NCI-H187 (cell line): ENCODE measurements at places on chromosomes 3 and 15.

DNA sequence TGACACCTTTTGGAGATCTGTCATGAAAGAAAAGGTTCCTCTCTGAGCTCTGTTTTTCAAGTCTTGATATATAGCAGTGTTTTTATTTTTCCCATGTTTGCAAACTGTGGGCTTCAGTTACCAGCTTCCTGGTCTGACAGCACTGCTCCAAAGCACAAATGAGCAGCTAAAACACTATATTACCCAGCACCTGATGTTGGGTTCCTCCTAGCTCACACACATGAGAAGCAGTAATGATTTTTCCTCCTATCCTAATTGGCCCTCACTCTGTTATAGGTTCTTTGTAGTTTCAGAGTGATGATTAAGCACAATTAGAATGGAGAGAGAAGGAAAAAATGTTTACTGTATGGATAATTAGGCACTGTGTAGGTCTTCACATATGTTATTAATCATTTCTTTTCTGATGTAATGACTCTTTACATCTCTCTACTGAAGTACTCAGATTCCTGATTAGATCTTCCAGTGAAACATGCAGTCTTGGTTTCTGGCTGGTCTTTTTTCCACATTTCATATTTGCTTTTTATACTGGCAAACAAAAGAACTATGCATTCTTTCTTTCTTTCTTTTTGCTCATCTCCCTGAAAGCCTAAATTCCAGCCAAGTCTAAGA, 939.7 kb downstream of the NSUN3 start:
- no peak for DNase-seq

- DNase-seq, result no peak
Observed at GRCh38 chr15:60569596-60569995, 90.7 kb upstream of the ICE2 start.

GRCh38 chr3:3194861-3195260, 15.4 kb upstream of the CRBN start:
- no peak for DNase-seq

DNA sequence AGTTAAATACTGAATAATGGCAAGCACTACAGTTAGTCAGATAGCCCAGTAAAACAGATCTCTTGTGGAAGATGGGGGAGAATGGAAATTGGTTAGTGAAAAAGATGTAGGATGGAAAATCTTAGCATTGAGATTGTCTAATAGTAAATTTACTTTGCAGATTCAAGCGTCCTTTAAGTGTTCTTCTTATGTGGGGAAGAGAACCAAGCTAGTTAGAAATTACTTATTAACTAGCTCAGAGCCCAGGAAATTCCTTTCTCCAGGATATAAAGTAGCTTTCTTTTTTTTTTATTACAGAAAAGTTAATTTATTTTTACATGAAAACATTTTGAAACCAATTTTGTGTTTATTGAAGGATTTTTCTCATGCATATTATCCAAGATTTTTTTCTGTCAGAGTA, 36.7 kb downstream of the TIPARP start:
- no peak for DNase-seq

GRCh38 chr3:23795096-23795495, 10.7 kb upstream of the UBE2E1 start:
- no peak for DNase-seq

DNA sequence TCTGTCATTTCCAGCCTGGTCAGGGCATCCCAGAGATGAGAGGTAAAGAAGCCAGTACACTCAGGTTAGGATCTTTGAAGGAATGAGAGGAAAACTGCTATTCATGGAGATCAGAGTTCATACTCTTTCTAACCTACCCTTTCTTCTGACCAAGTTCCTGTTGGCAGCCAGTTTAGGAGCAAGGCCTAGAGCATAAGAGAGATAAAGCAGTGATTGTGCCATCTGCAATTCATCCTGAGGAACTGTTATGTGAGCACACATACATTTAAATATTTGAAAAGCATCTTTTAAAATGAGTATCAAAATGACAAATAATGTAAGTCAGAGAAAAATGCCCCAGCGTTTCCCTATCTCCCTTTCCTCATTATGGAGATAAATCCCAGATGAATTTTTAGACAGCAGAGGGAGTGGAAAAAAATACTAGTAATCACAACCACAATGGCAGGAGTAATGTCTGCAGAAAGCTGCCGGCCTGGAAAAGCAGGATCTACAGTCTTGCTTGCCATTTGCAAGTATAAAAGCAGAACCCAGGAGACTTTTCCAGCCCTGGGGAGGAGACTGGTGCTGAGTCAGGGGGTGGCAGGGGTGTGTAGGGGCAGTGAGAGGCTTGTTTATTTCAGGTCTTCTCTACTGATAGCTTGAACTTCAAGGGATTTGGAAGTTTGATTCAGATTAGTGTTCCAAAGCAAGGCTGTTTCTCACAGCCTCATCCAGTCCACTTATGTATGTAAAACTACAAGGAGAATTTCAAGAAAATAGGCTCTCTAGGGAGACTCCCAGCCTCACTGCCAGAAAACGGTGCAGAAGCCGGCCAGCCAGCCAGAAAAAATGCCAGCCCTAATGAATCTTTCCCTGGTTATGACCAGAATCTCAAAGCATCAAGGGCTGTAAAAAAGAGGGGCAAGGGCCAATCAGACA, 1052.4 kb downstream of the TUSC7 start:
- DNase-seq, result no peak

DNA sequence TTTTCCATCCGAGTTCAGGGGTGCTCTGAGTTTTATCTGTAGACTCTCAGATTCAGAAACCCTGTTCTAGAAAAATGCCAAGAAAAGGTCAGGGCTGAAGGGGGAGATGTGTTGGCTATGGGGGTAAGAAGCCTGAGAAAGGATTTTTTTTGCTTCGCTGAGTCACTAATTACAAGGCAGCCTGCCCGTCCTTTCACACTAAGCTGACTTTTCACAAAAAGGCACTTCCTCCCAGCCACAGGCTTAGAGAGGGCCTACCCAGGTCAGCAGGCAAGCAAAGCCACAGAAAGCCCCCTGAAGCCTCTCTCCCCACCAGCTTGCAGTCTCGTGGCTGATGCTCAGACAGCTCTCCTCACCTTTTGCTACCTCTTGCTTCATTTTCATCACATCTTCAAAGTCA, 192.6 kb upstream of the PRICKLE2 start:
- DNase-seq, result no peak

- DNase-seq, result no peak
Observed at GRCh38 chr15:75680007-75680789, 32.5 kb downstream of the CSPG4 start.

DNA sequence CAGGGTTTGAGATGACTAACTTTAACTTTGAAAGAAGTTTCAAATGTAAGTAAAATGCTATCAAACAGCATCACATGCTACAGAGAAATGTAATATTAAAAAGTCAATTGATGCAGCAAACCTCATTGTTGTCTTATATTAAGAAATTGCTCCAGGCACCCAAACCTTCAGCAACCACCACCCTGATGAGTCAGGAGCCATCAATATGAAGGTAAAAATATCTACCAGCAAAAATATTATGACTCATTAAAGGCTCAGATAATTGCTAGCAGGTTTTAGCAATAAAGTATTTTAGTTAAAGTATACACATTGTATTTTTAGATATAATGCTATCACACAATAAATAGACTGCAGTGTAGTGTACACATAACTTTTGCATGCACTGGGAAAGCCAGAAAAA, 746.3 kb downstream of the ZPLD1 start:
- DNase-seq, result no peak

DNA sequence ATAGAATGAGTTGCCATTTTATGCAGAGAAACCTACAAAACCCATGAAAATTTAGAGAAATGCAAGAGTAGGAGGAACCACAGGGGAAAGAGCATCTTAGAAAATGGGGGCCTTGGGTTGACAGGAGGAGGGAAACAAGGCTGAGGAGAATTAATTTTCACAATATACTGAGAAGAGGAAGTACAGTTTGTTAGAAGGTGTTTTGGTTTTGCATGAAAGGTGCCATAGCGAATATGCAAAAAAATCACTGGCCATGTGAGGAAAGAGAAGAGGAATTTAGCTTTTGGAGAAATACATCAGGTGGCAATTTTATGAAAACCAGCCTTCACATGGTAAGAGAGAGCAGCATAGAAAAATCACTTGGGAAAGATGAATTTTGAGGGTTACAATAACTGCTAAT, 413.9 kb upstream of the C2CD4B start:
- no peak for DNase-seq

- no peak for DNase-seq
Observed at GRCh38 chr15:42704492-42704926, 32.4 kb downstream of the CDAN1 start.

DNA sequence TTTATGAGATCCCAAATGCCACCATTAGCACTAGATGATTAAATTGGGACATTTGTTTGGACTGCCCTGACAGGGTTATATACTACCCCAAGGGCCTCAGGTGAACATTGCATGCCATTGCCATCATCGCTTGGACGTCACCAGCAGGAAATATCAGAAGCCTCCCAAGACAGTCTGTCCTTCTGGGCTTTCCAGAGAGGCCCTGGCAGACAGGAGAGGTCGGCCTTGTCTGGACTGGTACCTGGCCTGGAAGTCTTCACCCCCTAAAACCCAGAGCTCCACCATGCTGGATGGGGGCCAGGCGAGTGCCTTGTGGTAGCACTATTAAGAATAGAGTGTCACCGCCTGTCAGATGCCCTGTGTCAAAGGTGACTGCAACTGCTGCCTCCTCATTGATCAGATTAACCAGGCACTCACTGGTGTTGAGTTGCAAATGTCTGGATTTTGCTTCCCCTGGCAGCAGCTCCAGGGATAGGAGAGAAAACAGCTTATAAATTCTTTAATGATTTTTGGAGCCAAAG, 324.1 kb upstream of the RASGRP1 start:
- DNase-seq, result no peak

- no peak for DNase-seq
Observed at GRCh38 chr3:188330138-188330537, 176.2 kb downstream of the LPP start.

DNA sequence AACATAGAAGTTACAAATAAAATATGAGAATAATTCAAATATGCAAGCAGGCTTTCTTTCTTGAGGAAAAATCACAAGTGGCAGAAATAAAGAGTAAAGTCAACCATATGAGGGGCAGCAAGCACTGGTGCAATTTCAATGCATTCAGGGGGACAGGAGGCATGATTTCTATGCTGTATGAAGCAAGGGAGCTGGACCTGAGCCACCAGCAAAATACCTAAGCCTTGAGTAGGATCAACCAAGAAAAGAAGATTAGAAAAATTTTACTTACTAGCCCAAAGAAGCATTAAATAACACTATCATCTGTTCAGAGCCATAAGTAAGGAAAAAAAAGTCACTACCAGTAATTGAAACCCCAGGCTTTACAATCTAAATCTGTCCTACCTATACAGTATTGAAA, 6.3 kb downstream of the ADGRG7 start:
- DNase-seq, result no peak

GRCh38 chr3:98906230-98906629, 4.7 kb upstream of the DCBLD2 start:
- no peak for DNase-seq

DNA sequence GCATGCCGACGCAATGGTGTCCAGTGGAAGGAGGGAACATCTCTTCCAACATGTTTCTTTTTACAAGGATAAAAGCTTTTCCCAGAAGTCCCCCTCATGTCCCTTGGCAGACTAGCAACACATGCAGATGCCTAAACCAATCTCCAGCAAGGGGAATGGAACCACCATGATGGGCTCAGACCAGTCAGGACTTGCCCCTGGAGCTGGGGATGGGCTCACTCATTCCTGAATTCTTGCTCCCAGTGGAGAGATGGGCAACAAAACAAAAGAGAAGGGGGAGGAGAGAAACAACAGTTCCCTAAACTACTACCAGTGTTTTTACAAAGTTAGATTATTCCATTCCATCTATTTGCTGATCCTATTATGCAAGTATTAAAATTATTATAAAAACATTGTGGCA, 76.8 kb upstream of the OXTR start:
- no peak for DNase-seq

DNA sequence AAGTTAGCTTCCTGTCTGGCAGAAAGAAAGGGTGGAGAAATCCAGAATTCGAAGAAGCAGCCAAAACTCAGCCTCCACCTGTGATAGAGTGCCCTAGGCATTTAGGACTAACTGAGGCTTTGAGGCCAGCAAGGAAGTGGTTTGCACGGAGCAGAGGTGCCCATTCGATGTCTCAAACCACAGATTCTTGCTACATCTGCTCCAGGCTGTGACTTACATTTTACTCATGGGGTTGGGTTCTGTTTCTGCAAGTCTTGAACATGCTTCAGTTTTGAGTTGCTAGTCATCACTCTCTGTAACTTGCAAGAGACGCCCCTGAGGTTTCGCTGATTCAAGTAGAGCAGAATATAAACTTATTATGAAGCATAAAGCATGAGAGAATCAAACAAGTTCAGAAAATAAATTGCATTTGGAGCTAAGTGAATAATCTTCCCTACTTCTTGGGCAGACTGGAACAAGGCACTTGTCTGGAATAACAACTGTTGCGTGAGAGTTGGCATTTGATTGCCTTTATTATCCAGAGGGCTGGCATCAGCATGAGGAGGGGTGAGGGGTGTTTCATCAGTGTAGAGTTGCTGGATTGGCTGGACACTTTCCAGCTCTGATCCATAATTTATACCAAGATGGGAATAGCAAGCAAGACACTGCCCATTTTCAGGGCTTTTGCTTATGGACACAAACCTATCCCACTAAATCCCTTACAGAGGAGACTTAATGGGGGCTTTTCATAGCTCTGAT, 256.5 kb downstream of the AGBL1 start:
- no peak for DNase-seq

DNA sequence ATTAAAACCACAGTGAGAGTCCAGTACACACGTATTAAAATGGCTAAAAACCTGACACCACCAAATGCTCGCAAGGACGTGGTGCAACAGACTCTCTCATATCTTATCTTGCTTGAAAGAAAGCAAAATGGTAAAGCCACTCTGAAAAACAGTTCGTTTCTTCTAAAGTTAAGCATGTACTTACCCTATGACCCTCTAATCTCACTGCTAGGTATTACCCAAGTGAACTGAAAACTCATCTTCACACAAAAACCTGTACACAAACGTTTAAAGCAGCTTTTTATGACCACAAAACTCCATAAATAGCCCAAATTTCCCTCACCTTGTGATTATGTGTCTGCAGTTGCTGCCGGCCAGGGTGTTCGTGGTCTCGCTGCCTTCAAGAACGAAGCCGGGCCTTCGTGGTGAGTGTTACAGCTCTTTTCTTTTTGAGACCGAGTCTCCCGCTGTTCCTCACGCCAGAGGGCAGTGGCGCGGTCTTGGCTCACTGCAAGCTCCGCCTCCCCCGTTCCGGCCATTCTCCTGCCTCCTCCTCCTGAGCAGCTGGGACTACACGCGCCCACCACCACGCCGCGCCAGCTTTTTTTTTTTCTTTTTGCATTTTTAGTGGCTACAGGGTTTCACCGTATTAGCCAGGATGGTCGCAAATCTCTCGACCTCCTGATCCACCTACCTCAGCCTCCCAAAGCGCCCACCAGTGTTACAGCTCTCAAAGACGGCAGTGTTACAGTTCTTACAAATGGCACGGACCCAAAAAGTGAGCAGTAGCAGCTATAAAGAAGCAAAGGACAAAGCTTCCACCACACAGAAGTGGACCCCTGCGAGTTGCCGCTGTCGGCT, 165.4 kb downstream of the TJP1 start:
- no peak for DNase-seq

GRCh38 chr15:101135532-101136166, 116.2 kb downstream of the CHSY1 start:
- no peak for DNase-seq

- no peak for DNase-seq
Observed at GRCh38 chr15:82979726-82980125, 6.3 kb upstream of the RAMAC start.
